Ovary (tissue), 10 donors: ENCODE measurements at places on chromosomes 2 and 18.

DNA sequence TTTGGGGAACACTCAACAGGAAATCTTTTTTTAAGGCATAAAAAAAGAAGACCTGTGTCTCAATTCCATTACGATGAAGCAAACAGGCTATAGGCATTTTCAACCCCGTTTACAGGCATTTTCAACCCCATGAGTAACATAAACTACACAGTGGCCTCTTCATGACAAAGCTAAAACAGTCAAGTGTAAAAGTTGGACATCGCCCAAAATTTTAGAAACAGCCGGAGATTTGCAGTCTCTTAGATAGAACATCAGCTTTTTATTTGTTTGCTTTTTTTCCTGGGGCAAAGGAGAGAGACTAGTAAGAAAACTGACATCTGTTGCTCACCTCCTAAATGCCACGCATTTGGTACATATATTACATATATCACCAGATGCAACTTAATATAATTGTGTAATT is 173.7 kb downstream of the CMPK2 start:
- no peak overlapping the region for H3K4me3 ChIP-seq
- H3K36me3 ChIP-seq = no peaks in the 10 kb centered on the region
- no peak for DNase-seq
- H3K4me1 ChIP-seq = no peaks in the 10 kb centered on the region
- H3K27ac ChIP-seq = no peak overlapping the region
- H3K27me3 ChIP-seq = no peaks in the 10 kb centered on the region

- H3K4me3 ChIP-seq = no peak overlapping the region
- no peaks in the 10 kb centered on the region for H3K27me3 ChIP-seq
- DNase-seq = no peak
- no peak overlapping the region for H3K27ac ChIP-seq
- H3K36me3 ChIP-seq = no peaks in the 10 kb centered on the region
- H3K4me1 ChIP-seq = no peaks in the 10 kb centered on the region
Measured at GRCh38 chr2:197606180-197606579, 69.2 kb downstream of the RFTN2 start.

- H3K4me1 ChIP-seq = peaks cover 1% of the 10 kb centered on the region
- H3K27ac ChIP-seq = no peak overlapping the region
- no peak overlapping the region for H3K4me3 ChIP-seq
- DNase-seq = no peak
- H3K36me3 ChIP-seq = no peaks in the 10 kb centered on the region
- no peaks in the 10 kb centered on the region for H3K27me3 ChIP-seq
Measured at GRCh38 chr2:44743473-44743872, 198.0 kb upstream of the SIX3 start.

DNA sequence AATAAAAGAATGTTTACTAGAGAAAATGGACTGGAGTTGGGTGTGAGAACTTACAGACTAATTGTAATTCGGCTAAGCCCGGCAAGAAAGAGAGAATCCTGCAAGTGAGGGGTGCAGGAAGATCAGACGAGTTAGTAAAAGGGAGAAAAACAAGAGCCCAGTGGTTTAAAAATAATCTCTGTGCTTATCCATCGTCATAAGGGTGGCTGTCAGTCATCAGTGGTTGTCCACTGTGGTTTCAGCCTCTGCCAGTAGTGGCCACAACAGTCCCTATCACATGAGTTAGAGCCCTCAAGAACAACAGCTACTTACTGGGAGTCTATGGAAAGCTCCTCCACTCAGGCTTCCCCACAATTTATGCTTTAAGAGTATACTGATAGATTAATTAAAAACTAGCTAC is 239.8 kb downstream of the SETBP1 start:
- peaks cover 21% of the 10 kb centered on the region for H3K4me1 ChIP-seq
- H3K27me3 ChIP-seq = no peaks in the 10 kb centered on the region
- H3K4me3 ChIP-seq = no peak overlapping the region
- DNase-seq = no peak

GRCh38 chr2:206075113-206075512 is 10.9 kb downstream of the INO80D start:
- peaks cover 5% of the 10 kb centered on the region for H3K4me1 ChIP-seq
- H3K36me3 ChIP-seq = no peaks in the 10 kb centered on the region
- no peak for DNase-seq
- H3K27me3 ChIP-seq = no peaks in the 10 kb centered on the region

GRCh38 chr2:650343-651310 is 26.6 kb downstream of the TMEM18 start:
- no peak overlapping the region for H3K4me3 ChIP-seq
- no peaks in the 10 kb centered on the region for H3K4me1 ChIP-seq
- H3K27me3 ChIP-seq = no peaks in the 10 kb centered on the region

GRCh38 chr18:45920367-45920766 is 46.8 kb downstream of the EPG5 start:
- peak; percentile 69 for DNase-seq
- H3K4me1 ChIP-seq = no peaks in the 10 kb centered on the region
- H3K27ac ChIP-seq = no peak overlapping the region
- H3K4me3 ChIP-seq = no peak overlapping the region
- no peaks in the 10 kb centered on the region for H3K27me3 ChIP-seq
- H3K36me3 ChIP-seq = no peaks in the 10 kb centered on the region
